ENCODE measurements at places on chromosomes 4 and X. TPM values are rescaled to one million over a fixed set of nuclear protein-coding genes. Genes with fewer than 3 reads are reported as not detected.

GRCh38 chrX:136879001-136879687, 1.4 kb downstream of the RBMX start:
- DNase-seq, result no peak

DNA sequence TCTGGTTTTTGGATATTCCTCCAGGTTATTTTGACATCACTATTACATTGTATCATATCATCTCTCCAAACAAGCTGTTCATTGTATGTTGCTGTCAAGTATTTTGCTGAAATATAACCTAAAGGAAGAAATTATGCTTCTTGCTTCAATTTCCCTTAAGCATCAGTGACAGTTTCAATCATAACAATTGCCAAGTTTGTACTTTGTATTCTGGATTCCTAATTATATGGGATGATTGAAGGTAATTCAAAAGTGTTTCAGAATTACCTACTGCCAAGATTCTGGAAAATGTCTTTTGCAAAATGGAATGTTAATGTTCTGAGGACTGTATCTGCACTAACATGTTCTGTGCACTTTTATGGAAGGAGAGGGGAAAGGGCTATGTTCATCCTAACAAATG, 228.7 kb downstream of the PRDM5 start:
- no peak for DNase-seq

- DNase-seq, result no peak
Observed at GRCh38 chrX:51899741-51900140, 6.3 kb downstream of the MAGED1 start.

DNA sequence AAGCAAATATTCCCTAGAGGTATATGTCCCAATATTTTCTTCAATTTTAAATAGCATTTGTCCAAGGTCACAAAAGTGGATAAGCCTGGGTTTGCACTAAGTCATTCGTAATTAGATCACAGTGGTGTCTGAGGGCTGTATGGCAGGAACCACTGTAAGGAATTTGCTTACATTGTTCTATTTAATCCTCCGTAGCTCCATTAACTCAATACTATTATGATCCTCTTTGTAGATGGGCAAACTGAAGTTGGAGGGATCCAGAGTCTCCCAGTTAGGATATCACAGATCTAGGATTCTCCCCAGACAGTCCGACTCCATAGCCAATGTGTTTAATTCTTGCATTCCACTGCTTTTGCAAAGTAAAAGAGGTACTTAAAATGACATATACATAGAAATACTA, 242.7 kb upstream of the DCAF8L1 start:
- no peak for DNase-seq

The SUPT20HL2 gene
- total RNA-seq, result not detected

The TCEAL2 gene
- 0.66 TPM for total RNA-seq

The ARHGAP4 gene
- total RNA-seq, result 21.5 TPM

DNA sequence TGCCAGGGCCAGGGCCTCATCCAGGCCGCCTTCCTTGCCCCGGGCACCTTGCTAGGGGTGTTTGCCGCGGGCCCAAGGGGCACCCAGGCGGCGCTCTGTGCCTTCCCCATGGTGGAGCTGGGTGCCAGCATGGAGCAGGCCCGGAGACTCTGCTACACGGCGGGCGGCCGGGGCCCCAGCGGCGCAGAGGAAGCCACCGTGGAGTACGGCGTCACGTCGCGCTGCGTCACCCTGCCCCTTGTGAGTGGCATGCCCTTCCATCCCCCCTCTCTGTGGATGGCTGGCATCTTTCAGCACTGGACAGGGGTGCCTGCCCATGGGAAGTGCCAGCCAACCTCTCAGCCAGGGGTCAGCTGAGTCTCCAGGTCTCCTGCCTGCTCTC, 3.6 kb downstream of the PLXNB3 start:
- no peak for DNase-seq

DNA sequence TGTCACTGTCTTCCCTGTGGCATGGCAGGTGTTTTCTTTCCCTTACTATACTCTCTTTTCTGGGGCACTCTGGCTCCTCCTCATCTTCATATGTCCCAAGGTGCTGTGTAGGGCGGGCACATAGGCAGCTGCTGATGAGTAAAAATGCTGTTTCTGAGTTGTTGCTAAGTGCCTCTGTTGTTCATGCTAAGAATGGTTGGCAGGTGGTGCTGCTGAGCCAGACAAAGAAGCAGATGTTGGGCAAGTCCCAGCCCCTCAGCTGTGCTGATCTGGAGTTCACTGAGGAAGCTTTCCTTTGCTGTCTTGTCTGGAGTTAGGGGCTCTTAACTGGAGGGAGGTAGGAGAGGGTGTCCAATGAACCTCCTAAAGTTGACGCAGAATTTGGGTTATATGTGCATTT, 40.6 kb downstream of the HADH start:
- no peak for DNase-seq
